Inflammatory macrophage treated with lipopolysaccharide for 1 hour (primary cell): ENCODE measurements at places on chromosomes 12 and 14.

GRCh38 chr12:123114304-123115083 lies 36.4 kb downstream of the PITPNM2 start:
- no peak for DNase-seq

DNA sequence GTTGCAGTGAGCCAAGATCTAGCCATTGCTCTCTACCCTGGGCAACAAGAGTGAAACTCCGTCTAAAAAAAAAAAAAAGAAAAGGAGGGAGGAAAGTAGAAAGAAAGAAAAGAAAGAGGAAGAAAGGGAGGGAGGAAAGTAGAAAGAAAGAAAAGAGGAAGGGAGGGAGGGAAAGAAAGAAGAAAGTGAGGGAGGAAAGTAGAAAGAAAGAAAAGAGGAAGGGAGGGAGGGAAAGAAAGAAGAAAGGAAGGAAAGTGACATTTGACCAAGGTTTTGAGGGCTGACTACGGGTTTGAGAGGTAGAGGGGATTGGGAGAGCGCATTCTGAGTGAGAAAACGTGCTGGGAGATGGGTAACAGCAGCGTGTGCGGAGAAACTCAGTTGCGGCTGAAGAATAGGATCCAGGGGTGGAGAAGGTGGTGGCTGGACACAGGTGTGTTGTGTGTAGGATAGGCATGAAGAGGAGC lies 521 bp upstream of the PAPLN start:
- no peak for DNase-seq

- no peak for DNase-seq
Observed at GRCh38 chr14:74620497-74620921, 8.5 kb upstream of the LTBP2 start.

GRCh38 chr12:30533558-30534265 lies 162.0 kb downstream of the IPO8 start:
- DNase-seq: no peak

GRCh38 chr14:63167044-63167443 lies 37.2 kb upstream of the RHOJ start:
- DNase-seq: no peak

DNA sequence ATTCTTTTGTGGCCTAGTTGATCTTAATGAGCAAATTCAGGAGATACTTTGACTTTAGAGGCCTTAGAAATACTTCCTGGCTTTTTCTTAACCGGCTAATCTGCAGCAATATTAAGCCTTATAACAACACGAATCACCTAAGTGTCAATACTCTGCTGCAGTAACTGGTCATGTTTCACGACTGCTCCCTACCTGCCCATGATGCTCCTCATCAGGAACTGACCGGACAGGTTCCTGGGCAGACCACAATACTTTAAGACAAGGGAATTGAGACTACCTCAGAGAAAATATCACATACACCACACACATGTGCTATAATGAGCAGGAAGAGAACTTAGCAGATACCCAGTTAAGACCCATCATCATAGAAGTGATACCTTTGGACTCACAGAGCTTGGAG lies 211.9 kb upstream of the BMP4 start:
- DNase-seq: no peak

DNA sequence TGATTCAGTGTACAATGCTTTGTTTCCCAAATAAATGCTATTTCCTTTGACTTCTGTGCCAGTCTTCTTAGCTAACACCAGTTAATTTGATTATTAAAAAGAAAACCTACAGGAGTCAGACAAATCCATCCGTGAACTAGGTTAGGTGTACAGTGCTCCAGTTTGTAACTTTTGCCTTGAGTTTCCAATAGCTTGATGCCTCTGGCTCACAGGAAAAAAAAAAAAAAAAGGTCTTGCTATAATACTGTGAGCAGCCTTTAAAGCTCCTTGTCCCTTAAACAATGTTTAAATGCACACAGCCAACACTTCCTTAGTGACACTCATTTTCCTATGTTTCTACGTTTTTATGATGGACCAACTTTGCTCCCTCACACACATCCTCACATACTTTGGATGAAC lies 71.8 kb upstream of the TMX1 start:
- DNase-seq: no peak

GRCh38 chr12:106429636-106430035 lies 72.1 kb downstream of the POLR3B start:
- no peak for DNase-seq

- DNase-seq: no peak
Observed at GRCh38 chr12:124667506-124668326, 100.3 kb upstream of the NCOR2 start.

- DNase-seq: no peak
Observed at GRCh38 chr14:97978341-97978740, 1181.2 kb downstream of the VRK1 start.

DNA sequence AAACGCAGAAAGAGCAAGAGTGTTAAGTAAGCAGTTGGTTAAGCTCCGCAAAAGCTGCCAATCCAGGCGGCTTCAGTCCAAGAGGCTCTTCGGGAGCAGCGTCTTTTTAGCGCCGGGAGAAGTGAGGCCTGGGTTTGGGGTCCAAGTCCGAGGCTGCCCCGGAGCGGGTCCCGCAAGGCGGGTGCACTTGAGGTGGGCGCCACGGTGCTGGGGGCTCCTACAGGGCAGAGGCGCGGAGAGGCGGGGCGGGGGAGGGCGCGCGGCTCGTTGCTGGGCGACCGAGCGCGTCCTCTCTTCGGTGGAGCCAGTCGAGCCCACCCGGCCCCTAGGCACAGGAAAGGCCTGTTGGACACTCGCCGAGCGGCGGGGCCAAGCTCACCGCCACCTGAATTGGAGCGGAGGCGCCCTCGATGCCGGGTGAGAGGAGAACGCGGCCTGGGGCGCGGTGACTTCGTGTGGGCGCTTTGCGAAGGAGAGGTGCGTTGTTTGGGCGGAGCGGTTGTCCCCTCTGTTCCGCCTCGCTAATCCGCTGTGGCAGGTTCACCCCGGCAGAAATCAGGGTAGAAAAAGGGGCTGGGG lies 15.6 kb downstream of the TTC6 start:
- DNase-seq: no peak

DNA sequence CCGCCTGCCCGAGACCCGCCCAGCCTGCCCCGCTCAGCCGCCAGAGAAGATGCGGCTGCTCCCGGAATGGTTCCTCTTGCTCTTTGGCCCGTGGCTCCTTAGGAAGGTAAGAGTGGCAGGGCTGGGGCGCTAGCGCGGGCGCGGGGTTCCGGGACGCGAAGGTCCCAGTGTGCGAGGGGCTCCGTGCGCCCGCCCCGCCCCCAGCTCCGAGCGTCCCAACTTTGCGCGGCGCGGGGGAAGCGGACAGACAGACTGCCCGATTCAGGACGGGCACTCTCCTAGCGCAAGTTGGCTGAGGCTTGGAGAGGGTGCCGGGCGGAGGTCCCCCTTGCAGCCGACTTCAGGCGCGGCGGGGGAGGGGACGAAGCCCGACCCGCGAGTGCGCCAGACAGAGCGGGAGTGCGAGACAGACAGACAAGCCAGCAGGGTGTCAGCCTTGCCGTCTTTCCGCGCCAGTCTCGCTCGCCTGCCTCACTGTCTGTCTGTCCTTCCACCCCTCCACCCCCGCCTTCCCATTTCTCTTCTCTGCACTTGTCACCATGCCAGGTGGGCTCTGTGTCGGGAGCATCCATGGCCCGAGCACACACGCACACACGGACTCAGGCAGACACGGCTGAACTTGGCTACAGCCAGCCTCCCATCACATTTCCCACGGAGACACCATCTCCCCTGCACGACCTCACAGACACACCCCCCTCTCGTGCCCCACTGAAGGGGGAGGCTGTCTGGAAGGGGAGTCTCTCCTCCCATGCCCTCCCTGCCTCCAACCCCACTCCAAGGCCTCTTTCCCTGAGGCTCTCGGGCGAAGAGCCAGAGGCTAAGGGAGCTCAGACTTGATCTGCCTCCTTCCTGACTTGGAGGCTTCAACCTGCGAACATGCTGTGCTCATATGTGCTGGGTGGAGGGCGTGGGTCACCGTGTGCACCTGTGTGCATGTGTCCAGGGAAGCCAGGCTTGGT lies 606 bp downstream of the NXPH4 start:
- no peak for DNase-seq

DNA sequence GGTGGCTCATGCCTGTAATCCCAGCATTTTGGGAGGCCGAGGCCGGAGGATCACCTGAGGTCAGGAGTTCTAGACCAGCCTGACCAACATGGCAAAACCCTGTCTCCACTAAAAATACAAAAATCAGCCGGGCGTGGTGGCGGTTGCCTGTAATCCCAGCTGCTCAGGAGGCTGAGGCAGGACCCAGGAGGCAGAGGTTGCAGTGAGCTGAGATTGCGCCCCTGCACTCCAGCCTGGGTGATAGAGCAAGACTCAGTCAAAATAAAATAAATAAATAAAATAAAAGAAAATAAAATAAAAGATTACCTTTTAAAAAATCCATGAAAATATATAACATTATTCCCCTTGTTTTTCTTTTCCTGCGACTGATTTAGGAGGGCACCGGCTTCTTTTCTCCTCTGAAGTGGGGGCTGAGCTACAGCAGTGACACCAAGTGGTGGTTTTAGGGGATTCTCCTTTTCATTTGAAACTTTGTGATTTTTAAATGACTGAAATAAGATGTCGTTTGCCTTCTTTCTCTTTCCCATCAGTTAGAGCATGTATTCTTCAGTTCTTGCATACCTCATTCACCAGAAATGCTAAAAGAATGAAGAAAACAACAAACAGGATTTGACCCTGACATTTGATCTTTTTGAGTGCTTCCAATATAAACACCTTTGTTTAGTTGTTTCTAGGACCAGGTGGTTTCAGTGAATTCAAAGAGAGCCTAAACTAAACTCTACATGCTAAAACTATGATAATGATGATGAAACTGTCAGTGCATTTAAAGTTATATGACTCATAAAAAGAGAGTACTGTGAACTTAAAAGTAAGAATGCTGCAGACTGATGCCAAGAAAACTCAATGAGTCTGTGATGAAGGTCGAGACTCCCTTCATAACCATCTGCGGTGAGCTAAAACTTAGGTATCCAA lies 22.6 kb upstream of the PKP2 start:
- peak; percentile 38 for DNase-seq

GRCh38 chr14:53458368-53458814 lies 305.3 kb upstream of the DDHD1 start:
- no peak for DNase-seq

DNA sequence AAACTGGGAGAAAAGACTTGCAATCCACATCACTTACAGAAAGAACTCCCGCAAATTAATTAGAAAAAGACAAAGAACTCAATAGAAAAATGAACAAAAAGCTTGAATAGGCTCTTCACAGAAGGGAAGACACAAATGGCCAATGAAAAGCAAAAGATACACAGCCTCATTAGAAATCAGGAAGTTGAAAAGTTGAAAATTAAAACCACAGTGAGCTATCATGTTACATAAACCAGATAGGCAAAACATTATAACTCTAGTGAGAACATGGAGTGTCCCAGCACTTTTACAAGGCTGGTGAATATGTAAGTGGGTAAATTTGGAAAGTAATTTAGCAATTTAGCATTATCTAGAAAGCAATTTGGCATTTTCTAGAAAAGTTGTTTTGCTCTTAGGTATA lies 158.4 kb upstream of the RASSF8 start:
- DNase-seq: no peak

- no peak for DNase-seq
Observed at GRCh38 chr14:60616461-60616959, 32.8 kb downstream of the SIX1 start.

GRCh38 chr12:57343703-57344378 lies 87.0 kb downstream of the R3HDM2 start:
- no peak for DNase-seq

GRCh38 chr12:5739917-5740316 lies 205.1 kb downstream of the ANO2 start:
- no peak for DNase-seq

GRCh38 chr12:9347328-9348127 lies 139.3 kb upstream of the PZP start:
- peak; percentile 25 for DNase-seq

DNA sequence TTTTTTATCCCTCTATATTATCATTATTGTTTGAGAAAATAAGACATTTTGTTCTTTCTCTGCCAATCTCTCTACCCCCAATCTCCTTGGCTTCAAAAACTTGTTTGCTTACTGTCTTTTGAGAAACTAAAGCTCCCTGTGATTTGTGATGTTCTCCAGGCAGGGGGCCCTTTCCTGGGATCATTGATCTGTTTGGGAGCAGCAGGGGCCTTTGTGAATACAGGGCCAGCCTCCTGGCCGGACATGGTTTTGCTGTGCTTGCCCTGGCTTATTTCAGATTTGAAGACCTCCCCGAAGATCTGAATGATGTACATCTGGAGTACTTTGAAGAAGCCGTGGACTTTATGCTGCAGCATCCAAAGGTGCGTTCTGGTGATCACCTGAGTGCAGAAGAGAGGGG lies 4.5 kb downstream of the ACOT6 start:
- no peak for DNase-seq

GRCh38 chr14:90512329-90512991 lies 115.6 kb downstream of the CALM1 start:
- DNase-seq: no peak

DNA sequence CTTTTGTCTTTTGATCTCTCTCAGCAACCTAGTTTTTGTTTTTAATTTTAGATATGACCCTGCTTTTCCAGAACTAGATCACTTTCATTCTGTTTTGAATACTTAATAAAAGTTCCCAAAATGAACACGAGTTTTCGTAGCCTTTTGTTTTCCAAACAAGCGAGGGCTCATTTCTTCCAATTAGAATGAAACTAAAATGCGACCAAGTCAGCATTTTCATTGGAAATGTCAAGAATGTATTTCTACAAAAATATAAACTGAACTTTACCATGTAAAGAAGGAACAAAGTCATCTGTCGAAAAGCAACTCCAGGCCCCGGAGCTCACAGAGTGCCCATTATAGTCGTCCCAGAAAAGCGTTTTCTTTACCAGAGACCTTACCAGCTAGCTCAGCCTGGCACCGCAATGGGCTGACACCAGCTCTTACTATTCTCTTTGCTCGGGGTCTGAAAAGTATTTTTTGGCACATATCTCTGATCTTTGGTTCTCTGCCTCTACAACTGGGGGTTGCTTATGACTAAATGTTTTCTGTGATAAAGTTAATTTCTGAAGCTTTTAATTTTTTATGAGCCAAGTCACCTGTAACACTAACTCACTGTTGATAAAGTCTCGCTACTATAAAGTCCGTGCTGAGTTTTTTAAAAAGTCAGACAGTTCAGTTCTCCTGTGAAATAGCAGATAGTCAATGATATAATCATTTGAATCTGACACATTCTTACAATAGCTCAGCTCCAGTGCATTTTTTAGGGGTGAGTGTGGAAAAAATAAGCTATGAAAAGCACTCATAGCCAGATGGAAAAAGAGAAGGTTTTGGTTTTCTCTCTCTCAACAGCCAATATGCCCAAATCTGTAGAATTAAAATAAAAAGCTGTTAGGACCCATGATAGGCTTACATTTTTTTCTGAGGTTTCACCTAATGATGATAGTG lies 43.4 kb downstream of the SAMD4A start:
- DNase-seq: no peak

DNA sequence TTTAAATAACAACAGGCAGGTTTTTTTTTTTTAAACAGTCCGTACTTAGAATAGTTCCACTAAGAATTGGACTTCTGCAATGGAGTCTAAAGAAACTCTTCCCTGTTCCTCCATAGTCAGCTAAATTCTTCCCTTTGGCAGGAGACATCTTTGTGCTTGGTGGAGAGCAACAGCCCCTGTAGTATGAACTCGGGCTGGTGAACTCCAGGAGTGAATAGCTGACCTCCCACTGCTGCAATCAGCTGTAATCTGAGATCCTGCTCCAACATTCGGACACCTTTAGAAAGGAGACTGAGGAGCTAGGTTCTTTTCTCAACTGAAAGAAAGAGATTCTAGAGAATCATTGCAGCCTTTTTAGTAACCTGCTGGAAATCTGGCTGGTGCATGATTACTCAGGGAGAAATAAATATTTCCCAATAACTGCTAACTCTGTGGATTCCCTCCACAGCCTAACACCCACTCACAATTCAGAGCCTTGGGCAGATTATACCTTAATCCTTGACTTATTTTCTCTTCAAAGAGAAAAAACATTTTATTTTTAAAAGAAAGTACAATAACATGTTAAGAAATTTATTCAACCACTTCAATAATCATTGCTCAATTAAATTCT lies 25.6 kb upstream of the DBX2 start:
- DNase-seq: peak; percentile 4
